ENCODE measurements at places on chromosomes 1 and 21. TPM values are rescaled to one million over a fixed set of nuclear protein-coding genes. Genes with fewer than 3 reads are reported as not detected.
A peak's percentile ranks its signal among the peaks of the same experiment; 100 is the strongest.

The FCRL1 gene
- not detected for total RNA-seq

GRCh38 chr1:109814223-109814622 is 50.5 kb upstream of the EPS8L3 start:
- peak; percentile 7 for DNase-seq

GRCh38 chr1:69328186-69328585 is 239.5 kb upstream of the LRRC7 start:
- no peak for DNase-seq

- DNase-seq = no peak
Observed at GRCh38 chr21:35478161-35479064, 429.3 kb upstream of the RUNX1 start.

The OR14K1 gene
- total RNA-seq = not detected

DNA sequence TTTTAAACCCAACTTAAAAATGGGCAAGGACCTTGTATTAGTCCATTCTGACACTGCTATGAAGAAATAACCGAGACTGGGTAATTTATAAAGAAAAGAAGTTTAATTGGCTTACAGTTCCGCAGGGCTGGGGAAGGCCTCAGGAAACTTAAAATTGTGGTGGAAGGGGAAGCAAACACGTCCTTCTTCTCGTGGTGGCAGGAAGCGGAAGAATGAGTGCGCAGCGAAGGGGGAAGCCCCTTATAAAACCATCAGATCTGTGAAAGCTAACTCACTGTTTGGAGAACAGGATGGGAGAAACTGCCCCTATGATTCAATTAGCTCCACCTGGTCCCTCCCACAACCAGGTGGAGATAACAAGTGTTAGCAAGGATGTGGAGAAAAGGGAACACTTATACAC is 237.7 kb downstream of the SEC16B start:
- no peak for DNase-seq

- DNase-seq = no peak
Observed at GRCh38 chr1:154881820-154882535, 11.9 kb upstream of the KCNN3 start.

DNA sequence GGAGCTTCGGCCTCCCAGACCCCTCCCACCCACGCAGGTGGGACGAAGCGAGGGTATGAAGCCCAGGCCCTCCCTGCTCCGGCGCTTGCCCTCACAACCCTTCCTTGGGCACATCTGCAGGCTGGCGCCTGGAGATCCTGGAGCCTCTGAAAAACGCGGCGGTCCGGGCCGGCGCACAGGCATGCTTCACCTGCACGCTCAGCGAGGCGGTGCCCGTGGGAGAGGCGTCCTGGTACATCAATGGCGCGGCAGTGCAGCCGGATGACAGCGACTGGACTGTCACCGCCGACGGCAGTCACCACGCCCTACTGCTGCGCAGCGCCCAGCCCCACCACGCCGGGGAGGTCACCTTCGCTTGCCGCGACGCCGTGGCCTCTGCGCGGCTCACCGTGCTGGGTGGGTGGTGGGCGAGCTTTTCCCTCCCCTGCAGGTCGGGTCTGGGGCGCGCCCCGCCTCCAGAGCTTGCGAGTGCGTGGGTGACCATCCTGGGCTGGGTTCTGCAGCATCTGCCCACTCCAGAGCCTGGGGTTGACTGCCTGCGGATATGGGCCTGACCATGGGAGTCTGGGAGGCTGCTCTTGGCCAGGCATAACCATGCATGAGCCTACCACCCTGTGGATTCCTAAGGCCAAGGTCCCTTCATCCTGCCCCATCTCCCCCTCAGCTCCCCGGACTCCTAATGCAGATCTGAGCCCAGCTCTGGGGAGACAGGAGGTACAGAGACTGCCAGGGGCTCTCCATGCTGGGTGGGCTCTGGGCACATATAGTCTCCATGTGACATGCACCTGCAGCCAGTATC is 89.8 kb downstream of the TRIM11 start:
- no peak for DNase-seq

The TCP10L gene
- 2.0 TPM for total RNA-seq

GRCh38 chr1:237050185-237050584 is 8.2 kb downstream of the RYR2 start:
- DNase-seq = no peak

- no peak for DNase-seq
Observed at GRCh38 chr1:9135073-9135836, 6.4 kb upstream of the GPR157 start.

DNA sequence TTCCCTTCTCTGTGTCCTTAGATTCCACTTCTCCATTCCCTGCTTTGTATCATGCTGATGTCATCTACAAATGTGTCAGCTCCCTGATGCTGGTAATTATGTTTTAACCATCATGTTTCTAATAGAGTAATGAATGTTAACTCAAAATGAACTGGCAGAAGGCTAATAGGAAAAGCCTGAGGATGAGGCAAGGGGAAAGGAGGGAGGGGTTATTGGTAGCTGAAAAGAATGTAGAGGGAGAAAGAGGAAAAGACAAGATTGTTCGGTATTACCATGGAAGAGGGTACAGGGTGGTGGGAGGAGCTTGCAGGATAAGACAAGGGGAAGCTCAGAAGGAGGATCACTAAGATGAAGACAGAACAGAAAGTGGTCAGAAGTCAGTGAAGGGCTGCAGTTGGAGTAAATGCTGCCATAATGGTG is 150.9 kb downstream of the ZC3H11B start:
- no peak for DNase-seq

- DNase-seq = no peak
Observed at GRCh38 chr1:183414365-183414764, 3.8 kb downstream of the NMNAT2 start.

DNA sequence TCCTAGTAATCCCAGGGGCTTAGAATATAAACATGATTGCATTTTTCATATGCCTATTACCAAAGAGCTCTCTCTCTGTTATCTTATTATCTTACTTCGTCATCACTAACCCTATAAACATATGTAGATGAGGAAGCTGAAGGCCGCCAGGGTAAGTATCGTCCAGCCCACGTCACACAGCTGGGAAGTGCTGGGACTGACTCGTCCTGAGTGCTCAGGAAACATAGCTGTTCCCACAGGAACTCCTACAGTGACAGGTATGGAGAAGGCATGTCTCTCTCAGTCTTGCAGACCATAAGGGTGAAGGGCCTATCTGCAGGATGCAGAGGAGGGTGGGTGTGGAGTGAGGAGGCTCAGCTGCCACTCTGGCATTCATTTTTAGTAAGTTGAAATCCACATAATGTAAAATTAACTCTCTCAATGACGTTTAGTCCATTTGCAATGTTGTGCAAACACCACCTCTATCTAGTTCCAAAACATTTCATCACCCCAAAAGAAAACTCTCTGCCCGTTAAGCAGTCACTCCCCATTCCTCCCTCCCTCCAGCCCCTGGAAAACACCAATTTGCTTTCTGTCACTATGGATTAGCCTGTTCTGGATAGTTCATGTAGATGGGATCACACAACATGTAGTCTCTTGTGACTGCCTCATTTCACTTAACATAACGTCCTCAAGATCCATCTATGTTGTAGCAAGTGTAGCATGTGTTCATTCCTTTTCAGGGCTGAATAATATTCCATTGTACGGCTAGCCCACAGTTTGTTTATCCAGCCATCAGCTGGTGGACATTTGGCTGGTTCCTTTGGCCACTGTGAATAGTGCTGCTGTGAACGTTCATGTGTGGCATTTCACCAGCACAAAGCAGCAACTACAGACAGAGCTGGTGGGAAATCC is 68.3 kb downstream of the TCP10L start:
- DNase-seq = no peak

DNA sequence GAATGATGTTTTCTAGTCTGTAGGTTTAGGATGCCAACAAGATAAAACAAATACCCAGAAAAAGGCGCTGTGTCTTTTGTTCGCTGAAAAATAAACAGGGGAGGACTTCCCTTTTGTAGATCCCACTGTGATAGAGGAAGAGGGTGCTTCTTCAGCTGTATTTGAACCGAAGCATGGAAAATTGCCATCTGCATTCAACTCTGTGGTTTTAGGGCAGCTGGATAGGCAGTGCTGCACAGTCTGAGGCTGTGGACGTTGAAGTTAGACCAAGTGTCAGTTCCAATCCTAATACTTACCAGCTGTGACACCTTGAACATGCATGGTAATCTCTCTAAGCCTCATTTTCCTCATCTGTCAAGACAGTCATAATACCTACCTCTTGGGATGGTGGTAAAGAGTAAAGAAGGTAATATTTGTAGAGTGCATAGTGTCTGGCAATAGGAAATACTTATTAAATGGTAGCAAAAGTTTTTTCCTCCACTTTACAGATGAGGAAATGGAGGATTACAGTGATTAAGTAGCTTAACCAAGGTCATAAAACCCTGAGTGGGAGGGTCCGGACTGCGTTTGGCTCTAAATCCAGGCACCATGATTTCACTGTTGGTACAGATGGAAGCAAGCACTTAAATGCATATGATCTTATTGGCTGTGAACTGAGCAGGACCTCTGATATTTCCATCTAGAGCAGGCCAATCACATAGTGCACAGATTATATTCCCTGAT is 48.5 kb downstream of the UTP25 start:
- DNase-seq = no peak

GRCh38 chr1:31405578-31406245 is 7.3 kb upstream of the SERINC2 start:
- no peak for DNase-seq

The DENND2D gene
- 1.2 TPM for total RNA-seq

GRCh38 chr1:101460739-101461138 is 223.9 kb downstream of the S1PR1 start:
- DNase-seq = no peak

DNA sequence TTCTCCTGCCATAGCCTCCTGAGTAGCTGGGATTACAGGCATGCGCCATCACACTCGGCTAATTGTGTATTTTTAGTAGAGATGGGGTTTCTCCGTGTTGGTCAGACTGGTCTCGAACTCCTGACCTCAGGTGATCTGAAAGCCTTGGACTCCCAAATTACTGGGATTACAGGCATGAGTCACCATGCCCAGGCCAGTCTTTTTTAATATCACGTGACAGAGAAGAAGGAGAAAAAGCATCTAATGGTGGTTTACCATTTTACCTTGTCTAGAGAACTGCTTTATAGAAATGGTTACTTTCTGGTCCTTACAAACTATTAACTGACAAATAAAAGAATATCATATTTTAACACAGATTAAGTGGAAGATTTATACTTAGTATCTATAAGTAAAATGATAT is 168.0 kb downstream of the PTPRC start:
- no peak for DNase-seq

DNA sequence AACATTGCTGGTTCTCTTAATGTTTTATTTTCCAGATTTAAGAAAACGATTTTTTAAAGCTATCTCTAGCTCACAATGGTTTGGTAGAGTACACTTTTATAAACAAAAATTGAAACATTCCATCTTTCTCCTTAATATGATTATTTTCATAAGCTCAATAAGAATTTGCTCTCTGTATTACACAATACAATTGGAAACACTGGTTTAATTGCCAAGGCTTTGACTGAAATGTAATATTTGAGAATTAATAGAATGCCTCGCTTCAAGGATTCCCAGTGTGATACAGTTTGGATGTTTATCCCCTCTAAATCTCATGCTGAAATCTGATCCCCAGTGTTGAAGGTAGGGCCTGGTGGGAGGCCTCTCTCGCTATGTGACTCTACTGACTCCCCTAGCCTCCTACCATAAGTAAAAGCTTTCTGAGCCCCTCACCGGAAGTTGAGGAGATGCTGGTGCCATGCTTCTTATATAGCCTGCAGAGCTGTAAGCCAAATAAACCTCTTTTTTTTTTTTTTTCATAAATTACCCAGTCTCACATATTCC is 67.4 kb downstream of the DDAH1 start:
- DNase-seq = no peak

The ST6GALNAC3 gene
- total RNA-seq = 14.3 TPM

DNA sequence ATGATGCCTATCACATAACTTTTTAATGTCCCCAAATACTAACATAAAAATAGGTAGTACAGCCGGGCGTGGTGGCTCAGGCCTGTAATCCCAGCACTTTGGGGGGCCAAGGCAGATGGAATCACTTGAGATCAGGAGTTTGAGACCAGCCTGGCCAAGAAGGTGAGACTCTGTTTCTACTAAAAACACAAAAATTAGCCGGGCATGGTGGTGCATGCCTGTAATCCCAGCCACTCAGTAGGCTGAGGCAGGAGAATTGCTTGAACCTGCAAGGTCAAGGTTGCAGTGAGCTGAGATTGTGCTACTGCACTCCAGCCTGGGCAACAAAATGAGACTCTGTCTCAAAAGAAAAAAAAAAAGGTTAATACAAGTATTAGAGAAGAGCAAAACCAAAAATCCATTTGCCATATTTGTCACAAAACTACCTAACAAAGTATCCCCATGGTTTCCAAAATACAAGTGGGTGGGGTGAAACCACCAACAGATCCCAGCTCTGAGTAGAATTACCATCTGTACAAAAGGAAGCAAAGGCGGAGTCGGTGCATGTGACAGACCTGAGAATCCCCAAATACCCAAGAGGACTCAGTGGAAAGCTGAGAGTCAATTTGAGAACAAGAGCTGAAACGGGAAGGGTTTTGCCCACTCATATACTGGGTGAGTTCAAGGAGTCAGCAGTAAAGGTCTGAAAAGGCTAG is 113.2 kb downstream of the TOMM20 start:
- DNase-seq = no peak

DNA sequence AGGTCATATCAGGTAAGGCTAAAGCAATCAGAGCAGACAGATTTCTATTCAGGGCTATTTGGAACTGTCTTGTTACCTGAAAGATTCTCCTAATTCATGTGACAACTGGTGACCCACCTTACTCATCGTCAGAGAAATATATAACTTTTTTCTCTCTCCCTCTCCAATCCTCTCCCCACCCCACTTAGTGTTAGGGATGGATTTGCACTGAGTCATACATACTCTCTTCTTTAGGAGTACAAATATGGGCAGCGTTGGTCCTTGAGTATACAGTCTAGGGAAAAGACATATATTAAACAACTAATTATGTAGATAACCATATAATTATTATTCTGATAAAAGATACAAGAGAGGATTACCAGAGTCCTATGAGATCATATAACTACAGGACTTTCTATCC is 246.3 kb downstream of the HHIPL2 start:
- no peak for DNase-seq

The PALMD gene
- 40.8 TPM for total RNA-seq

GRCh38 chr1:184649451-184649888 is 105.2 kb downstream of the EDEM3 start:
- no peak for DNase-seq

DNA sequence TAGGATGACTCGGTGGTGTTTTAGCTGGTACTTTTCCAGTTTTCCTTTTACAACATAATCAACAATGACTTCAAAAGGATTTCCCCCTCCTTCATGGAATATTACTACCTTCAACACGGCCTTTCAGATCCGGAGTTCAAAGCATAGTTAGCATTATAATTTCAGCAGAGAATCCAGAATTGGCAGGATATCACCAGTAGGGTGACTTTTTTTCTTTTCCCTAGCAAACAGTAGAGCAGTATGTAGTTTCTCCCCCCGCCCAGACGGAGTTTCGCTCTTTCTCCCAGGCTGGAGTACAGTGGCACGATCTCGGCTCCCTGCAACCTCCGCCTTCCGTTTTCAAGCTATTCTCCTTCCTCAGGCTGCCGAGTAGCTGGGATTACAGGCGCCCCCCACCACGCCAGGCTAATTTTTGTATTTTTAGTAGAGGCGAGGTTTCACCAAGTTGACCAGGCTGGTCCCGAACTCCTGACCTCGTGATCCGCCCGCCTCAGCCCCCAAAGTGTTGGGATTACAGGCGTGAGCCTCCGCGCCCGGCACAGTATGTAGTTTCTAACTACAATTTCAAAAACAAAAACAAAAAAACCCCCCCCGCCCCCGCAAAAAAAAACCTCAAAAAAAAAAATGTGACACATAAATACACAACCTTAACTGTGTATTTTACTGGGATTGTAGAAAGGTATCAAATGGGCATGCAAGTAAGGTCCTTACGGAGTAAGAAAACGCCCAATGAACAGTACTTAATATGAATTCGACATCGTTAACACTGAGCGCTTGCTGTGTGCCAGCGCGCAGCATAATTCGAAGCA is 1.5 kb upstream of the COX20 start:
- DNase-seq = peak; percentile 52

Data from frontal cortex (tissue), 4 donors.